Umbilical cord (tissue), 2 donors: ENCODE measurements at places on chromosomes 5 and 9. TPM values are rescaled to one million over a fixed set of nuclear protein-coding genes. Genes with fewer than 3 reads are reported as not detected.
A peak's percentile ranks its signal among the peaks of the same experiment; 100 is the strongest.

GRCh38 chr9:79264041-79264440 is 307.7 kb upstream of the TLE4 start:
- no peak for DNase-seq

DNA sequence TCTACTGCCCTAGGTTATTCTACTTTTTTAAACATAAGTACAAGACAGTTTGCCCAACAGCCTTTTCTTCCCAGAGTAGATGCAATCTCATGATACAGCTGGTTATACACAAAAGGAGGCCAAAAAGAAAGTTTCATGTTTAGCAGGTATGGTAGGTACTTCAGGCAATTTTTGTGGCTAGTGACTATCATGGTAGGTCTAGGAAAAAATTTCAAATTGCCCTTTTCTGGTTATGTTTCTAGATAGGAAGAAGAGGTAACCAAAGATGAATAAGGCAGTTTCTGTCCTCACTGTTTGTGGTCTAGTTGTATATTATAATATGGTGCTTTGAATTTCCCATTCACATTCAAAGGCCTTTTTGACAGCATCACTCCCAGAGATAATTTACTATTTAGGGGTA is 19.7 kb downstream of the MEGF9 start:
- no peak for DNase-seq

DNA sequence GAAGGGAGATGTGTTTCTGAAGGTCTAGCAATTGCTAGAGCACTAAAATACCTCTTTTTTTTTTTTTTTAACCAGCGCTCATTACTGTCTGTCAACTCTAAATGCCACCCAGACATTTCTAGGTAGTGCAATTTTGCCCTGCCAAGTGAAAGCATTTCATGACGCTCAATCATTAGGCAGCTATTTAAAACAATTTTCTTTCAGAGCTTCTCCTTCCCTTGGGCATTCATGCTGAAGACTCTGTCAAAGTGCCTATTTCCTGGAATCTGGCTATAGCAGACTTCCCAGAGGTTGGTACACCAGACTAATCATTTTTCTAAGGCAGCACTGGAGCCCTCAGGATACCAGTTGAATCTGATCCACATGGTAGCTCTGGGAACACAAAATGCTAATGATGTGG is 97.0 kb upstream of the ANKRD55 start:
- DNase-seq = no peak

GRCh38 chr5:180353048-180353979 is at the start of gene GFPT2:
GFPT2 (minus strand) TSS chr5:180353336; CDS start chr5:180353217, 119 bp downstream.
- peak; percentile 92 for DNase-seq

GRCh38 chr5:53257806-53258373 is 148.3 kb upstream of the MOCS2 start:
- DNase-seq = peak; percentile 33

The ARHGEF37 gene
- total RNA-seq = 3.6 TPM

The SPINK4 gene
- total RNA-seq = not detected
